Iris pigment epithelial cell (primary cell): ENCODE measurements at places on chromosomes 7 and 10.

- DNase-seq: no peak
These were observed 1.9 kb upstream of the C7orf33 start for GRCh38 chr7:148588670-148589131.

GRCh38 chr10:61408105-61408504, 45.1 kb downstream of the TMEM26 start:
- no peak for DNase-seq

DNA sequence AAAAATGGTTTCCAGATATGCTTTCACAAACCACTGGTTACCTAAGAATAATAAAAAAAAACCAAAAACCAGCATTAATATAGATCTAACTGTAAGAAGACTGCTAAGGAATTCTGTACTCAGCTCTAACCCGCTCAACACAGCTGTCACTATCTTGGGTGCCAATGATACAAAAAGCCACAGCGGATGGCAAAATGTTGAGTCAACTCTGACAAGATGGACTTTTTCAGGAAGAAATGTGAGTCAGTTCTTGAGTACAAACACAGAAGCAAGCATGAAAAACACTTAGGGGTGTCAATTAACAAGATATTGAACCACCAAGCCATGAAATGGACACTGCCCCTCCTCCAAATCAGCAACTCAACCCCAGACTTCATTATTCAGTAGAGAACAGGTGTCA, 55.0 kb downstream of the CTTNBP2 start:
- DNase-seq: peak; percentile 52

DNA sequence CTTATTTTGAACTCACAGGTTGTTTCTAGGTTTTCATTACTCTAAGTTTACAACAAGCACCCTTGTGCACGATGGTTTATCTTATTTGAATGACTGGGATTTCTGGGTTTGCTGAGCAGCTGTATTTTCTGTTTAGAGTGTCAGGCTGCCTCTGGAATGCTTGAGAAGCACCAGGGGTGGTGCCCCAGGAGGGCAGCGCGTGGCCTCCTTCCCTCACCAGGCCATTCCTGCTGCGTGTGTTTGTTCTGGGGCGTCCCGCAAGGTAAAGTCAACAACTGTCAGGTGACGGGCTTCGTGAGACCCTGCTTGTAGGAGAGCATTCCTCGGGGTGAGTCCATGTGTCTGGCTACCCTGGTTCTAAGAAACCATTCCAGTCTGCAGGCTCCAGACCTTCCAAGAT, 54.9 kb downstream of the FAM171A1 start:
- DNase-seq: no peak
